Uterus (tissue), 4 donors: ENCODE measurements at places on chromosomes 4 and X. TPM values are rescaled to one million over a fixed set of nuclear protein-coding genes. Genes with fewer than 3 reads are reported as not detected.

The NUDT9 gene
- total RNA-seq, result 40.9 TPM

DNA sequence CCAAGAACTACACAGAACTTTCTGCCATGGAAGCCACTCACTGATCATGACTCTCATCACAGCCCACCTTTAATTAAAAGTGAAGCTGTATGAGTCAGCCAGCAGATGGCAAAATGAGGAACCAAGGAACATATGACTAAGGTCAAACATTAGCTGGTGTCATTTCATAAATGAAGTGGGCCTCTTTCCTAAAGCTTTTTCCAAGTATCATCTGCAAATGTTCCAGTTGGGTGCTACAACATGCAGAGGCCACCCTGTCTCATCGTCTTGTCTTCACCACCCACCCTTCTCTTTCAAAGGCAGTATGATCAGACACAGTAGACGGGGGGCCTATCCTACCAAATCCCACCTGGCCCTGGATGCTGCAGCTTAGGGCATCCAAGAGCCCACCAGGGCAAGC, 9.2 kb upstream of the EOLA1 start:
- no peak for DNase-seq

GRCh38 chr4:1593881-1594345, 90.2 kb downstream of the FAM53A start:
- DNase-seq, result no peak

GRCh38 chrX:149223854-149224253, 281.3 kb downstream of the IDS start:
- DNase-seq, result no peak

The TRAPPC2 gene
- total RNA-seq, result 25.1 TPM

DNA sequence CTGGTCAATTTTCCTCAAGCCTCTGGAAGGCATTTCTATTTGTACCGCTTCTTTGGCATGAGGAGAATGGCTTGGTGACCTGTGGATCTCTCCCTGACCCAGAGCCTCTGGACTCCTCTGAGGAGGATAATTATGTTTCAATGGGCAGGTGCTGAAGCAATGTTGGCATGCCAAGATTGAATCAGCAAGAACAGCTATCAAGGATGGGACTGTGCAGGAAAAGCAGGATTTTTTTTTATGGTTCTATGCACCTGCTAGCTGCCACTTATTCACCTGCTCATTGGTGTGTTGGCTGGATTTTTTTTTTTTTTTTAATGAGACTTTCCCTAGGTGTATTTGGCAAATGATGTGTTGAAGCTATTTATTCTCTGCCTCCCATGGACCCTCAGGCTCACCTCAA, 821.2 kb downstream of the RPA4 start:
- no peak for DNase-seq

DNA sequence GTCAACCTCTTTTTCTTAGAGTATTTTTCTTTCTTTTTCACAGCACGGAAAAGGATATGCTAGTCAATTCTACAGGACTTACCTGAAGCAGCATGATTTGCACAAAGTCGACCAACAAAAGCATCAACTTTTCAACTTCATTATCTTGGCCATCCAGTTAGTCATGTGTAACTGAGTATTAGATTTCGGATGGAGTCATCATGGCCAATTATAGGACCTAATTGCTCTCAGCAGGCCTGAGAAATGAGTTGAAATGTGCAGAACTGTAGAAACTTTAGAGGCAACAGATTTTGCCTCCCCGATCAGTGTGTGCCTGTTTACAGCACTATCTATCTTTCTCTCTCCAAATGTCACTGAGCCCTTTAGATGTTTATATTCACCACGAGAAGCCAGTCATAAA, 41.0 kb downstream of the PCDH10 start:
- DNase-seq, result no peak

GRCh38 chrX:154834562-154834961, at the start of gene SMIM9:
TSS of gene SMIM9 (minus strand) at chrX:154834662. CDS start at chrX:154830856, 3,806 bp downstream.
- DNase-seq, result no peak

GRCh38 chr4:134753390-134753789, 551.8 kb upstream of the PABPC4L start:
- no peak for DNase-seq

GRCh38 chr4:1241466-1241935, 7.4 kb downstream of the CTBP1 start:
- peak; percentile 12 for DNase-seq

DNA sequence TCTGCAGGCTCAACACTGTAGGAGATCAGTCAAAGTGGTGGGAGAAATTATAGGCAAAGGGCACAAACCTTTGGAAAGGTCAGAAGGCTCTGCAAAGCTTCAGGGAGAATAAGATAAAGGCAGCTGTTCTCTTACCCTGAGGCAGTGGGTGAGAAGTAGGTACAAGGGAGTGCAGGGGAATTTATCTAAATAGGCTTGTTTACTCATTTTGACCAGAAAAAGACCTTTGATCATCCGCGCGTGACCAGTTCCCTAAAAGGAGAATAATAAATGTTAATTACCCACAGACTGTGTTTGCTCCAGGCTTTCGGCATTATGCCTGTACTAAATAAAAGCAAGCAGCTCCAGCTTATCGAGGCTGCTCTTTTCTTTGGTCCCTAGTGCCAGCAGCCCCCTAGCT, 9.3 kb downstream of the FGFBP2 start:
- no peak for DNase-seq

DNA sequence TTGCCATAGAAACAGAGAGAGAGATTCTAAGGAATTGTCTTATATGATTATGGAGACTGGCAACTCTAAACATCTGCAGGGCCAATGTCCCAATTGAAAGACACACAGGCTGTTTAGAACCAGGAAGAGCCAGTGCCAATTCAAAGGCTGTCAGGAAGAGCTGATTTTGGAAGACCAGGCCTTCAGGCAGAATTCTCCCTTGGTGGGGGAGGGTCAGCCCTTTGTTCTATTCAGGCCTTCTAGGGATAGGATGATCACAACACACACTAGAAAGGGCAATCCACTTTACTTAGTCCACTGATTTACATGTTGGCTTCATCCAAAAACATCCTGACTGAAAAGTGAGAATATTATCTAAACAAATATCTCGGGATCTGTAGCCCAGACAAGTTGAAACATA, 15.2 kb downstream of the C4orf46 start:
- DNase-seq, result no peak

DNA sequence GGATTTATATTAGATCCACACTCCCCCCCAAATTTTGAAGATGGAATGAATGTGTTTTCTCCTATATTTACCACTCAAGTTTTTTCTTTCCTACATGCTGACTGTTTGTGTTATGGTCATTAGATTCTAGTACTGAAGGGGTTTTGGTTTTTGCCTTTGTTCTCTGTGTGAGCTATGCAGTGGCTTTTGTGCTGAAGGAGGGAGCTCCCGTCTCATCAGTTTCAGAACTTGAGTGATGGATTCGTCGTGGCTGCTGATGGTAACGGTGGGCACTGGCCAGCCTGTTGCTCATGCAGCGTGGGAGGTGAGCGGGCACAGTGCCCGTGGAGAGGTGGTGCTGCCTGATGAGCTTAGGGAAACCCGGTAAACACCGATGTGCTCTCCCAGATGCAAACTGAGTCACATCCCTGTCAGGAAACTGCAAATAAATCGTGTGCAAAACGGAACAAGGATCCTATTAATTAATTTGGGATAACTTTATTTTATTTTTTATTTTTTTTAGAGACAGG, 101.5 kb downstream of the SORBS2 start:
- DNase-seq, result no peak

- DNase-seq, result no peak
Measured at GRCh38 chr4:94160774-94161173, 46.9 kb upstream of the SMARCAD1 start.

DNA sequence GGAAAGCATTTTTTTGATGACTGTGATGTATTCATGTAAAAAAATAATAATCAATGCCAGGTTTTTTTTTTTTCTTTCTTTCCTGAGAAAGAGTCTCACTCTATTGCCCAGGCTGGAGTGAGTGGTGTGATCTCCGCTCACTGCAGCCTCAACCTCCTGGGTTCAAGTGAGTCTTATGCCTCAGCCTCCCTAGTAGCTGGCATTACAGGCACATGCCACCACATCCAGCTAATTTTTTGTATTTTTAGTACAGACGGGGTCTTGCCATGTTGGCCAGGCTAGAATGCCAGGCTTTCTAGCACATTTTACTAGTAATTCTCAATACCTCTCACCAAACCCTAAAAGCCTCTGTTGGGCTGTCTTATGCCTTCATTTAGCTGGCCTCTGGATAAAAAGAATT, 25.7 kb downstream of the GPM6B start:
- DNase-seq, result no peak

DNA sequence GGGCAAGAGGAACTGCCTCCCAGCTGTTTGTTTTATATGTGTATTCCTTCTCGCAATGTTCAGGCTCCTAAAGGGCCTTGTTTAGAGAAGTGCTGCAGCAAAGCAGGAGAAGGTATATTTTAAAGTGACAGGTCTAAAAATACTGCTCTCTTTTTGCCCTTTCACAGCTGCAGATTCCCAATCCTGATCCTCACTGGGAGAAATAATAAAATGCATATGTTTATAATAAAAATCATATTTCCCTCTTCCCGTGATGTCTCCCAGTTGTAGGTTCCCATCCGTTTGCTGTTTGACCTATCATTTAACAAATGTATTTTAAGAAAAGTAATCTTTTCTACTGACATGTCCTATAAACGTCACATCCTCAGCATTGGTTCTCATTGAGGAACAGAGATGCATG, 62.7 kb upstream of the GPC4 start:
- no peak for DNase-seq

The LGI2 gene
- total RNA-seq, result 23.7 TPM

GRCh38 chr4:19135895-19136633, 1114.5 kb upstream of the LCORL start:
- DNase-seq, result no peak

DNA sequence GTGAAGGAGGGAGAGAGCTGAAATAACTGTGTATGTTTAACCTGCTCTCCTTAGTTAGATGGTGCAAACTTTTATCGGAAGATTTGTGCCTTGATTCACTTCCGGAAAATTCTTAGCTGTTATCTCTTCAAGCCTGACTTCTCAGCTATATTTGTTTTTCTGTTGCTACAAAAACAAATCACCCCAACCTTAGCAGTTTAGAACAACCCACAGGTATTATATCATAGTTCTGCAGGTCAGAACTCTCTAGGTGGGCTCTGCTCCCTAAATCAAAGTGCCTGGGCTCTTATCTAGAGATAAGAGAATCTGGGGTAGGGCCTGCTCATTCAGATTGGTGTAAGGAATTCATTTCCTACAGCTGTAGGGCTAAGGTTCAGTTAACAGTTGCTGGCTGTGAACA, 15.1 kb upstream of the CEP135 start:
- no peak for DNase-seq

DNA sequence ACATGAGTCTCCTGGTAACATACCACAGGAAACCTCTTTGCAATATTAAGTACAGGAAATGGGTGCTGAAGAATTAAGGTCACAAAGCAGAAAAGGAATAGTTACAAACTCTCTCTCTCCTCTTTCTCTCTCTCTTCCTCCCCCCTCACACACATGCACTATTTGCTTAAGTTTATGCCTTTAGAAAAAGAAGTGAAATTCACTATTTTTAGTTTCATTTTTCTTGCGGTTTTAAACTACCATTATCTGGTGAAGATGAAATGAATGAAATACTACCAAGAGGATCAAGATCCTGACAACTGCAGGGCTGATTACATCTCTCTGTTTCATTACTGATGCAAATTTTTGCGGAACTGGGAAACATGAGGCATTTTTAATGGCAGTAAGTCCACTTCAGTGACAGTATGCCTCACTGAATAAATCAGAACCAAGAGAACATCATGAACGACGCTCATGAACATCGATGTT, 64.3 kb upstream of the FTHL17 start:
- no peak for DNase-seq

The JCHAIN gene
- 5.3 TPM for total RNA-seq

DNA sequence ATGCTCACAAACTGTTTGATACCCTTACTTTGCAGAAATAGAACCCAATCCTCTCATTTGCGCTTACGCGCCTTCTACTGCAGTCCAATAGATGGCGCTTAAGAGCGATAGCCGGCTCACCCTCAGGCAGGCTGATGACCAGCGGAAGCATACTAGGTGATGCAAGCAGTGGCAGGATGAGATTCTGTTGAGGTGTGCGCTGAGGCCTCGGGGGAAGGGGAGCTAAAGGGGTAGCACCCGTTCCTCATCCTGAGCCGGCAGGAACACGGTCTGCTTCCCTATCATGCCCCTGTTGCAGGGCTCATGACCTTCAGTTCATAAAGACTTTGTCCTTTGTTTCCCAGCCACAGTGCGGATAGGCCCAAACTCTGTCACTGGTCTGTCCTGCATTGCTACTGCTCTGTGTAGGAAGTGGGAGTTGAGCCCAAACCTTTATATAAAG, 628.9 kb downstream of the TLL1 start:
- DNase-seq, result no peak

GRCh38 chrX:15301924-15302323, 13.5 kb downstream of the ASB11 start:
- DNase-seq, result no peak

The SFRP2 gene
- 52.9 TPM for total RNA-seq

GRCh38 chrX:17584248-17584681, 153.0 kb upstream of the SCML1 start:
- DNase-seq, result no peak

DNA sequence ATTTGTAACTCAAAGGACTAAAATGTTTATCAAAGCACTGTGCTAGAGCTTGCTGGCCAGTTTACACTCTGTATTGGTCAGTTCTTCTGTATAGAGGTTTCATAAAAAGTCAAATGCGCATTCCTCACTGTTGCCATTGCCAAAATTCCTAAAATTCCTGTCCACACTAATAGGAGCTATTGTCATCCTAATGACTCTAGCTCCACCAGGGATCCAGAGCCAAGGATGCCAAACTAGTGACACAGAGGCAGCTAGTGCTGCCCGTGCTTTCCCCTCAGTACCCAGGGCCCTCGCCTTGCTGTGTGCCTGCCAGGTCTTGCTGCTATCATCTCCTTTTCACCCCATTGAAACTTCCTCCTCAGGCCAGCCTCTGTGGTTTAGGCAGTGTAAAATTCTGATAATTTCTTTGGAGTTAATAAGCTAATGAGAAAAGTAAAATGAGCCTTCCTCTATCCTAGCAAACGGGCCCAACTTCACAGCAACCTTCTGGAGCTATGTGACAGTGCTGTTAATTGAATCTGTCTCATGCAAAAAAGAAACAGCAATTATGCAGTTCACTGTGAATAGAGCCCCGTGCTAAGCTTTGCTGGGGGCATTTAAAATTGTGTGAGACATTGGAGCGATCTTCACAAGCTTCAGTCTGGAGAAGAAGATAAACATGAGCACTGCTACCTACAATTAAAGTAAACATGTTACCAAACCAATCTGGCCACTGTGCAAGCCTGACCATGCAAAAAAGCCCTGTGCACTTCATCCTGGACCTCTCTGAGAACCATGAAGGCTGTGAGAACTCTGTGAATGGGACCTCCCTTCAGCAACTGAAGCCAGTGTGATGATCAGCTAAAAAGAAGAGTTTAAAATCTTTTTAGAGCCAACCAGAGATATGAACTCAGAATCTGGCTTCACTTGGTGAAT, 43.1 kb upstream of the FGF2 start:
- DNase-seq, result peak; percentile 30

- no peak for DNase-seq
Measured at GRCh38 chr4:47154816-47155370, 123.5 kb downstream of the GABRB1 start.
